Neural cell (in vitro differentiated cells): ENCODE measurements at places on chromosomes 5 and 9. TPM values are rescaled to one million over a fixed set of nuclear protein-coding genes. Genes with fewer than 3 reads are reported as not detected.

COX7C gene
- polyA plus RNA-seq, result 877 and 1,002 TPM in 2 replicates

PAPPA gene
- 0.40 and 0.41 TPM in 2 replicates for polyA plus RNA-seq

TLX3 gene
- not detected in 2 replicates for polyA plus RNA-seq

PCDHGA2 gene
- 0.21 and 0.26 TPM in 2 replicates for polyA plus RNA-seq

PAEP gene
- not detected in 2 replicates for polyA plus RNA-seq
